ENCODE measurements at places on chromosomes 16 and 17.
A peak's percentile ranks its signal among the peaks of the same experiment; 100 is the strongest.

DNA sequence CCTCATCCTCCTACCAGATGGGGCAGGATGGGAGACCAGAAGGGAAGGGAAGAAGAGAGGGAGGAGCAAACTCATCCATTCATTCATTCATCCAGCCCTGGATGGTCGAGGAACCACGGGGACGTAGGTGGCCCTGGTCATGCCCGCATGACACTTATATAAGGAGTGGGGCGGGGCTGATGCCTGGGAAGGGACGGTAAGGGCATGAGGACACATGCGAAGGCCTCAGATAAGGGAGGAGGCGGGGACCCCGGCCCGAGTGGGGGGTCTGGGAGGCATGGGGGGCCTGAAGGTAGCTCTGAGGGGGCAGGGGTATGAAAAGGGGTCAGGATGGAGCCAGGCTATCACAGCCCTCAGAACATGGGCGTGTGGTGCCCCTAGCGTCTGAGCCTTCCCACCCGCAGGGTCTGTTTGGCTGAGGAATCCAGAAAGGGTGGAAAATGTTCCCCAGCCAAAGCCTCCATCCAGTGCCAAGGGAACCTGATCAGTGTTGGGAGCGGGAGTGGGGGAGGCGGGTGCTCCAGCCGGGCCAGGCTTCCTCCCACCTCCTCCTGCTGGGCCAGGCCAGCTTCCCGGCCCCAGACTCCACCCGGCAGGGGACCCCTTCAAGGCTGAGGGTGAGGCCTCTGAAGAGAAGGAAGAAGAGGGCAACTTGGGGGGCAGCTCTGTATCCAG is 17.6 kb upstream of the CD79B start:
- no peak for DNase-seq

DNA sequence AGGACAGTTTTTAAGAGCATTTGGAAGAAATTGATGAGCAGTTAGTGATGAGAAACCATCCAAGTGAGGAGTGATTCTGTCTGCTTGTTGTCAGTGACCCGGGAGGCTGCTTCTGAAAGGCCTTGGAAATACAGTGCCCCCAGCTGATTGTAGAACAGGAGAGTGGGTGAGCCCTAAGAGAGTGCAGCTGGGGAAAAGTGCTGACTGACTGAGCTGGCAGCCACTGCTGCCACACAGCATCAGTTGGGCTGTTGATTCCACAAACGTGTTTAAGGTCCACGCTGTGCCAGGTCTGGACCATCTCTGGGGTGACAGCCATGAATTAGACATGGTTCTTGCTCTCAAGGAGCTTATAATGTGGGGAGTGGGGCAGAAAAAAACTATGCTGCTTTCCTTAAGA is 18.9 kb downstream of the NUP93 start:
- no peak for DNase-seq

DNA sequence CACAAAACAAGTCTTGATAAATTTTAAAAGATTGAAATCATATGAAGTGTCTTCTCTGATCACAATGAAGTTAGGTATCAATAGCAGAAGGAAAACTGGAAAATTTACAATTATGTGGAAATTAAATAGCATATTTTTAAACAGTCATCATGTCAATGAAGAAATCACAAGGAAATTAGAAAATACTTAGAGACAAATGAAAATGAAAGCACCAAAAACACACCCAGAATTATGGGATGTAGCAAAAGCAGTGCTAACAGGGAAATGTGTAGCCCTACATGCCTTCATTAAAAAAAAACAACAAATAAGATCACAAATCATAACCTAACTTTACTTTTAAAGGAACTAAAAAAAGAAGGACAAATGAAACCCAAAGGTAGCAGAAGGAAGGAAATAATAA is 7.5 kb upstream of the IL21R start:
- no peak for DNase-seq

DNA sequence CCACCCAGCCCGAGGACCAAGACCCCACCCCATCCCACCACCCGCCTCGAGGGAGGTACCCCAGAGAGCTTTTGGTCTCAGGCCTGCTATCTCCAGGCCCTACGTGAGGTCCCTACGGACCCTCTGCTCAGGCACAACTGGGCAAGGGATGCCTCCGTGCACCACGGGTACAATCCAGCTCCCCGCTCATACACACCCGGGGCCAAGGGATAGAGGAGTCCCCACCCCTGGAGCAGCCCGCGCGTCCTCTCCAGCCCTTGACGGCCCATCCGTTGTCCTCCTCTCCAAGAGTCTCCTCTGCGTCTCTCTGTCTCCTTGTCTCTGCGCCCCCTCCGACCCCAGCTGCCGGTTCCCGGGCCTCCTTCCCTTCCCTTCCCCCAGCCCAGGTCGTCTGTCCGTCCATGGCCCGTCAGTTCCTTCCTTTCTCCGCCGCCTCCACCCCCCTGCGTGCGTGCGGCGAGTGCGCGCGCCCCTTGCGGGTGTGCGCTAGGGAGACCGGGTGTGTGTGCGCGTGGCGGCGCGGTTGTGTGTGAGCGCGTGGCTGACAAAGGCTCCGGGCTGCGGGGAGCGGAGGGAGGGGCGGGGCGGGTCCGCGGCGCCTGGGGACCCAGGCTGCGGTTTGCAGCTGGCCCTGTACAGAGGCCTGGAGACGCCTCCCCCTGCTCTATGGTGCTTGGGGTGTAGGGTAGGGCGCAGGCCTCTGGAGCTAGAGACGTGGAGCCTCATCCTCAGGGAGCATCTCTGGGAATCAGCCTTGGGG is 930 bp downstream of the SPNS2 start:
- DNase-seq, result no peak

DNA sequence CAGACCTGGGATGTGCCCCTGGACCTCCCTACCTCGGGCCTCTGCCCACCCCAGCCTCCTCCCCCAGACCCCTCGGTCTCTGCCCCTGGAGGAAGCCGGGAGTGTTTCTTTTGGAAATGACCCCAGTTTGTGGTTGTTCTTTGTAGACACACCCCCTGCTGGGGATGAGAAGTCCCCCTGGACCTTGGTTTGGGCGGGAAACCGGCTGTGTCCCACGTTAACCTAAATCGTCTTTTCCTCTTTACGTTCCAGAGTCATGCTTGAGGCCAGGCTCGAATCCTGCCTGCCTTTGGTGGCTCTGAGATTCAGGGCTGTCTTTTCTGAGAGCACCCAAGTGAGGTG is 116.6 kb downstream of the METRNL start:
- peak; percentile 59 for DNase-seq

DNA sequence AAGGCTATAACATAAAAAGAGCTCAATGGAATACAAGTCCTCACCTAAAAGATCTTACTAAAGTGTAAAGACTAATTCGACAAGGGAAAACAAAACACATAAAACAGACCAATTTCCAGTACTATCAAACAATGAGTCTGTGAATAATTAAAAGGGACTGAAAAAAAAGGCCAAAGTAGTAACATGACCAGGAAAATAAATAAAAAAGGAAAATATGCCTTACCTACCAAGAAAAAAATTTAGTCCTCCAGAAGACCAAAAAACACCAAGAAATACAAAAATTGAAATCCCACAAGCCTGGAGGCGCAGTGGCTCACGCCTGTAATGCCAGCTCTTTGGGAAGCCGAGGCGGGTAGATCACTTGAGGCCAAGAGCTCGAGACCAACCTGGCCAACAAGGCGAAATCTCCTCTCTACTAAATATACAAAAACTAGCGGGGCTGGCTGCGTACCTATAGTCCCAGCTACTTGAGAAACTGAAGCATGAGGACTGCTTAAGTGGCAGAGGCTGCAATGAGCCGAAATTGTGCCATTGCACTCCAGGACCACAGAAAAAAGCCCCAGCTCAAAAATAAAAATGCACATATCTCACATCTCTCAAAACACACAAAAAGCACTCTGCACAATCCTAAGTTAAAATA is 60.8 kb downstream of the TEX14 start:
- no peak for DNase-seq

DNA sequence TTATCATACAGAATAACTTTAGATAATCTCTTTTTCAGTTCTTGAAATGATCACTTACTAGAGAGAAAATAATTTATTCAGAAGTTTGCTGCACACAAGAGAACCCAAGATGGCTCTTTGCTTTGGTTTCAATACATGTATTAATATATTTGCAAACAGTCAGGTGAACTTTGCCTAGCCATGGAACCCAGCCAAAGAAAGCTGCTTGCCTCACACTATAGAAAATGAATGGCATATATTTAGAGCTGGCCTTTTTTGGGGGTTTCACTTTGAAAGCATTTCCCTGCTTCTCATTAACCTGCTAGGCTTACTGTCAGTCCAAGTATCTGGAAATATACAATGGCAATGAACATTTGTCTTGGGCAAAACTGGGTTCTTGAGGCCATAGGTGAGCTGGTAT is 75.3 kb downstream of the MRTFB start:
- peak; percentile 3 for DNase-seq

DNA sequence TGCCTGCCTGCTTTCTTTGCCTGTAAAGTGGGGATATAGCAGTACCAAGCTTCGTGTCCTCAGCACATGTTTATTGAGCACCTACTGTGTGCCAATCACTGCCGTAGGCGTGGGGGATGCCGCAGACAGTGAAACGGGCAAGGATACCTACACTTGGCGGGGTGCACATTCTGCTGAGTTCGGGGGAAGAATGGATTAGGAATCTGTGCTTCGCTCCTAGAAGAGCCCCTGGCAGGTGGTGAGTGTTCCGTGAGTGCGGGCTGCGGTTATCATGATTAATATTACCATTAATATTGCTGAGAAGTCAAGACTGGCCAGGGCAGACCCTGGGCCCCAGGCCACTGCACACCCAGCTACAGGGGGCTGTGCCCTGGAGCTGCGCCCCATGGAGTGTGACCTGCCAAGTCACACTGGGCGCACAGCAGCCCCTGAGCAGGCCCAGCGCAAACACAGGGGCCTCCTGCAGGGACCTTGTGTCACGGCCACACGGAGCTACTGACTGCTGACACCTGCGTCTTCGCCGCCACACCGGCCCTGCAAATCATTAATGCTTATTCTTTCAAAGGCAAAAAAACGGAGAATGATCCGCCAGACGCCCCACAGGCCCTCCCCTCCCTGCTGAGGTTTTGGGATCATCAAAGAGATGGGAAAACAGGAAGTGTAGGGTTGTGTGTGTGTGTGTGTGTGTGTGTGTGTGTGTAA is 213.4 kb upstream of the GSE1 start:
- DNase-seq, result no peak

- DNase-seq, result peak; percentile 79
These were observed 14.1 kb downstream of the PHF12 start for GRCh38 chr17:28937044-28937729.

DNA sequence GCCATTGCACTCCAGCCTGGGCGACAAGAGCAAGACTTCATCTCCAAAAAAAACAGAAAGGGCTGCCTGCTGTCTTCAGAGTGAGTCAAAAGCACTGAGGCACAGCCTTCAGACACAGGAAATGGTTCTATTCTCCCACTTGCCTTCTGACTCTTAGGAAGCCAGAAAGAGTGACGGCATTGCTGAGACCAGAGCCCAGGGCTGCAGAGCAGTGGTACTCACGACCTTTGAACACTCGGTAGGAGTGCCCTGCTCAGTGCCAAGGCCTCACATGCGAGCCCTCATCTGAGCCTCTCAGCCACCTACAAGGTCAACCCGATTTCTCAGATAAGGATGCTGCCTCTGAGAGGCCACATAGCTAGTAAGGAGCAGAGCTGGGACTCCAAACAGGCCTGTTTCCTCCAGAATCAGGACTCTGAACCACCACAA is 3.5 kb upstream of the ITGAE start:
- DNase-seq, result no peak

GRCh38 chr16:57549730-57550129 is 7.3 kb downstream of the ADGRG5 start:
- DNase-seq, result no peak

GRCh38 chr16:78002915-78003538 is 19.3 kb upstream of the CLEC3A start:
- DNase-seq, result peak; percentile 90

- peak; percentile 59 for DNase-seq
These were observed 3.3 kb upstream of the NACA2 start for GRCh38 chr17:61594294-61594825.

DNA sequence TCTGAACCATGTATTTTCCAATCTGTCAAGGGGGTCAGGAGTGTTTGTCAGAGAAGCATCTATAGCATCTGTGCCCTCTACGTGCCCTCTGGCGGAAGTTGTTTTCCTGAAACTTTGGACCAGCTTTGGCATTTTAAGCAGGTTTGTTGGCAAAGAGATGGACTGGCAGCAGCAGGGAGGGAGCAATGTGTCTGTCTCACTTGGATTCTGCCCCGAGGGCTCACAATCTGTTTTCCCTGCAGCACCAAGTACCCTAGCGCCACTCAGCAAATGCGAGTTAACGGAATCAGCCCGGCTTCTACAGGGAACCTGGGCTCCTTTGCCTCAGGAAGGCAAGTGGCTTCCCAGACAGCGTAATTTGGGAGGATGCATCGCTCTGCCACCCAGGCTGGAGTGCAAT is 17.4 kb downstream of the DUSP14 start:
- no peak for DNase-seq

- DNase-seq, result no peak
These were observed 18.8 kb upstream of the LASP1NB start for GRCh38 chr17:38906460-38907228.

- DNase-seq, result peak; percentile 77
These were observed 41.7 kb upstream of the PRSS54 start for GRCh38 chr16:58336332-58337089.

DNA sequence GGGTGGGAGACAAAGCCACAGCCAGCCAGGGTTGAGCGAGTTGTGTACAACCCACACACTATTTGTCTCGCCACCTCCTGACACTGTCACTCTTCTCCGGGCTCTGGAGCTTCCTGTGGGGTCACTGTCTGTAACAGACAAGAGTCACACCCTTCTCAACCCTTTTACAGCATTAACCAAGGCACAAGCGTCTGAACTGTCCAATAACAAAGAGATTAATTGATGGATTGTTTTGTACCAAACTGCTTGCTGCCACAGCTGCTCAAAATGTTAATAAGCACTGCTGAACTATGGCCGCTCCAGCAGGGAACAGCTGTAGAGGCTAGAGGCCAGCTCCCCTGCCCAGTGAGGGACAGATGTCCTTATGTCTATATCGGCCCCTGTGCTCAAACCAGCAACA is 25.2 kb upstream of the HYDIN start:
- DNase-seq, result no peak

- DNase-seq, result no peak
These were observed 55.3 kb downstream of the CLUH start for GRCh38 chr17:2656283-2656682.

DNA sequence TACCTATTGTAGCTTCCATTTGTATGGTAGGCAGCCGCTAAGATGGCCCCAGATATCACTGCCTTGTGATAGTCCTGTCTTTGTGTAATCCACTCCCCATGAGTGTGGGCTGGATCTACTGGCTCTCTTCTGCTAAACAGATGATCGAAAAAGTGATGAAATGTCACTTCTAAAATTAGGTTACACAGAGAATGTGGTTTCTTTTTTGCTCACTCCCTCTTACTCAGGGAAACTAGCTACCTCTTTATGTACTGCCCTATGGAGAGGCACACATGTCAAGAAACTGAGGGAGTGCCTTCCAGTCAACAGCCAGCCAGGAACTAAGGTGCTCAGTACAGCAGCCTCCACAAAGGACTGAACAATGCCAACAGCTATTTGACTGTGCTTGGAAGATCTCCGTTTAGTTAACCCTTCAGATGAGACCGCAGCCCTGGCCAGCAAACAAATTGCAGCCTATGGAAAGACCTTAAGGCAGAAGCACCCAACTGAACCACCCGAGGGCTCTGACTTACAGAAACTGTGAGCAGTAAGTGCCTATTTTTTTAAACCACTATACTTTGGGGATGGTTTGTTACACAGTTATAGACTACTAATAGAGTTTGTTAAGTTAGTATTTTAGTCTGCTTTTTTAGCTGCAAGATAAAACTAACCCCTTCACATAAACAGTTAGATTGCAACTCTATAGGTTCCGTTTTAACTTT is 113.2 kb upstream of the MAF start:
- DNase-seq, result no peak
